Articular chondrocyte of knee joint (primary cell): ENCODE measurements at places on chromosomes 5 and 9. TPM values are rescaled to one million over a fixed set of nuclear protein-coding genes. Genes with fewer than 3 reads are reported as not detected.

DNAI1 gene
- total RNA-seq = 0.26 TPM in 1 of 2 replicates, not detected in the other

CDH9 gene
- total RNA-seq = not detected in 2 replicates

SLC25A48 gene
- total RNA-seq = not detected in 2 replicates

NFIB gene
- 72.2 and 105 TPM in 2 replicates for total RNA-seq

ZNF366 gene
- under 0.01 TPM in 1 of 2 replicates, not detected in the other for total RNA-seq

OR1J4 gene
- 0.11 and 0.13 TPM in 2 replicates for total RNA-seq

TXNDC8 gene
- total RNA-seq = not detected in 2 replicates

IRX2 gene
- 0.39 and 0.97 TPM in 2 replicates for total RNA-seq

TRIM32 gene
- 31.1 and 36.6 TPM in 2 replicates for total RNA-seq

SPINK4 gene
- total RNA-seq = not detected in 2 replicates

FAT2 gene
- under 0.01 and 0.11 TPM in 2 replicates for total RNA-seq
